NAMALWA (cell line): ENCODE measurements at places on chromosomes 1 and 21.

- DNase-seq, result peak; percentile 36
Observed at GRCh38 chr1:39047374-39048229, 21.5 kb downstream of the NDUFS5 start.

GRCh38 chr1:211910913-211911485 is 80.4 kb upstream of the LPGAT1 start:
- DNase-seq, result no peak

- no peak for DNase-seq
Observed at GRCh38 chr21:34830386-34831170, 161.8 kb downstream of the CLIC6 start.

DNA sequence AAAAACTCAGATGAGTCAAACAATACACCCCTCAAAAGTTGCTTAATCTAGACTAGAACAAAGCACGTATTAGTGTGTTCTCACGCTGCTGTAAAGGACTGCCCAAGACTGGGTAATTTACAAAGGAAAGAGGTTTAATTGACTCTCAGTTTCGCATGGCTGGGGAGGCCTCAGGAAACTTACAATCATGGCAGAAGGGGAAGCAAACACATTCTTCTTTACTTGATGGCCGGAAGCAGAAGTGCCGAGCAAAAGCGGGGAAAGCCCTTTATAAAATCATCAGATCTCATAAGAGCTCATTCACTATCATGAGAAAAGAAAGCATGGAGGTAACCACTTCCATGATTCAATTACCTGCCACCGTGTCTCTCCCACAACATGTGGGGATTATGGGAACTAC is 10.1 kb downstream of the JAM2 start:
- no peak for DNase-seq

- DNase-seq, result no peak
Observed at GRCh38 chr21:15421441-15421881, 308.3 kb upstream of the USP25 start.

DNA sequence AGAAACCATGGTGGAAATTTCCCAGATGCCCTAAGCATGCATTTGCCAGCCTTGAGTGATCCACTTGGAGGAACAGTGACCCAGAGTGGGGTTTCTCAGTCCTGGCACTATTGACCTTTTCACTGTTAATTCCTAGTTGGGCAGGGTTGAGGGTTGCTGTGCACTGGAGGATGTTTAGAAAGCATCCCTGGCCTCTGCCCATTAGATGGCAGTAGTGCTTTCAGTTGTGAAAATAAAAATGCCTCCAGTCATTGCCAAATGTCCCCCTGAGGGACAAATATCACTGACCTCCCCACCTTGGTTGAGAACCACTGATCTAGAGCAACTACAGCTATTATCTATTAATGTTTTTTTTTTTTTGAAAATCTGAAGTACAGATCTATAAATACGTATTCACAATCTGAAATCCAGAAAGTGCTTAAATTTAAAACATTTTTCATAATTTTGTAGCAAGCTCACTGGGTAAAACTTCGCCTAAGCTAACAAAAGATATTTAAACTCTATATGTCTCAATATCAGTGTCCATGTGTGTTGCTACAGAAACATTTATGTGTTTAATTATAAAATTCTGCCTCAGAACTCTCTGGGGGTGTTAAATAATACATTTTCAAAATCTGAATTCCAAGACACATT is 27.3 kb downstream of the F3 start:
- DNase-seq, result peak; percentile 45

- DNase-seq, result no peak
Observed at GRCh38 chr21:41148798-41149197, 19.2 kb upstream of the BACE2 start.

- DNase-seq, result no peak
Observed at GRCh38 chr1:178633056-178633455, 92.0 kb upstream of the RALGPS2 start.

- no peak for DNase-seq
Observed at GRCh38 chr1:10723317-10723716, 73.1 kb downstream of the CASZ1 start.

- no peak for DNase-seq
Observed at GRCh38 chr1:47918257-47918867, 78.8 kb downstream of the TRABD2B start.

DNA sequence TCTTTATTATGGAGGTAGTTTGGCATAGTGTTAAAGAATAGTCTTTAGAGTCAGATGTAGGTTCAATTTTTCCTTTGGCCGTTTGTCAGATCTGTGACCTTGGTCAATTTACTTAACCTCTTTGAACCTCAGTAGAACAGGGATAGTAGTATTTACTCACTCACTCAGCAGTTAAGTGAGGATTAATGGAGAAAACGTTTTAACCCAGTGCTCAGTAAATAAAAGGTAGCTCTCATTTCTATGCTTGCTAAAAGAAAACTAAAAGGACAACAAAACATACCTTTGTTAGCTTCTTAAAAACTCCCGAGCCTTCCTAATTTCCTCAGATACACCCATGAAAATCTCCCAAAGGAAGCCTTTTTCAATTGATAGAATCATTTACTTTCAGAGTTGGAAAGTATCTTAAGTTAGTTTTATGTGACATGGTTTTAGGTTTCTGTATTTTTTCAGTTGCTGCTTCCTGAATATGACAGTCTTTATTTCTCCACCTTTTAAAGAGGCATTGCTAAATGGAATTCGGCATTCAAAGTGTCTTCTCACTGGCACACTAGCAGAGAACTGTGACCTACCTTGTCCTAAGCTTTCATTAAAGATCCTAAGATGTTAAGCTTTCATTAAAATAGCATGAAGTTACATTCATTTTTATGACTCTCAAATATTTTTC is 7.8 kb downstream of the ABCD3 start:
- no peak for DNase-seq

GRCh38 chr1:108962681-108963051 is 618 bp downstream of the CLCC1 start:
- DNase-seq, result no peak

- DNase-seq, result no peak
Observed at GRCh38 chr1:185644531-185644930, 89.7 kb upstream of the HMCN1 start.

DNA sequence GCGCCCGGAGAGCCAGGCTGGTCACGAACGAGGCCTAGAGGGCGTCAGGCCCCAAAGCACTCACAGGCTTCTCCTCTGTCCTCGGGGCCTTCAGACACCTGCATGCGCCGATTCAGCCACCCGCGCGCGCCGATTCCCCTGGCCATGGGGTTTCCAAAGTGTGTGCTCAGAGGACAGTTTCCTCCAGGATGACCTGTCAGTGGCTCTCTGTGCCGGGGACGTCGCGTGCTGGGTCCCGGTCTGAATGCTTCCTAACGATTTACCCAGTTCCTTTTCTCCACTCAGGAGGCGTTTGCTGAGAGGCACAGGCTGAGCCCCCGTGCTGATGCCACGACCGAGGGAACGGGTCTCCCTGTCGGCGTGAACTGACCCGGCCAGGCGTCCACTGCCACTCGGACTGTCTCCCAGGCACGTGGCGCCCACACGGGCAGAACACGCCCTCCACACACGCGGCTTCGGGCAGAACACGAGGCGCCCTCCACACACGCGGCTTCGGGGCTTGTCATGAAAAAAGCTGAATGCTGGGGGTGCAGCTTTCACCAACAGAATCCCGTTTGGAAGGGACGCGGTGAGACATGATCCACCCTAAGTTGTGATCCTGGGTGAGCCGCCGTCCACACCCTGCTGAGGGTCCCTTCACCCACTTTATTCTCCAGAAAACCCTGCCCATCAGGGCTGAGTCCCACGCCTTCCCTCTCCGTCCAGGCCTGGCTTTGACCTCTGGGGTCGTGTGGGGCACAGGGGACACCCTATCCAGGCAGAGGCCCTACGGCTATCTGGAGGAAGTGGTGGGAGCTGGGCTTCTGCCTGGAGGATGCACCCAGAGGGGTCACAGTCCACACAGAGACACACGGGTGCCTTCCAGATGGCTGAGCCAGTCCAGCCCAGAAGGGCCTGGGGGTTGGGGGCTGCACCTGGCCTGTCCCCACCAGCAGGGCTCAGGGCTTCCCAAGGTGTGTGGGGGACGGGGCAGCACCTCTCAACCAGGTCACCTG is 56.1 kb downstream of the COL6A1 start:
- no peak for DNase-seq

- DNase-seq, result no peak
Observed at GRCh38 chr1:208189183-208189582, 55.0 kb downstream of the PLXNA2 start.

GRCh38 chr1:26887125-26887524 is 3.0 kb downstream of the GPN2 start:
- DNase-seq, result peak; percentile 68

GRCh38 chr21:29053011-29053553 is 20.4 kb downstream of the CCT8 start:
- DNase-seq, result peak; percentile 25

GRCh38 chr21:45301521-45302081 is 13.9 kb upstream of the POFUT2 start:
- DNase-seq, result no peak
